ENCODE measurements at places on chromosomes 12 and 14. TPM values are rescaled to one million over a fixed set of nuclear protein-coding genes. Genes with fewer than 3 reads are reported as not detected.

ADCY4 gene
- total RNA-seq = 138 TPM

MBD6 gene
- total RNA-seq = 17.0 TPM

FIGNL2 gene
- total RNA-seq = 1.2 TPM

NEMF gene
- 74.0 TPM for total RNA-seq

FLVCR2 gene
- 15.8 TPM for total RNA-seq

EFS gene
- 0.17 TPM for total RNA-seq

IGF1 gene
- 1.0 TPM for total RNA-seq

SLC5A8 gene
- not detected for total RNA-seq

IRAK3 gene
- total RNA-seq = 19.2 TPM

SYT1 gene
- total RNA-seq = 9.7 TPM

CBLN3 gene
- 1.0 TPM for total RNA-seq

TESPA1 gene
- total RNA-seq = not detected

GARIN6 gene
- total RNA-seq = not detected

AQP5 gene
- 0.47 TPM for total RNA-seq

FAIM2 gene
- not detected for total RNA-seq

PMCH gene
- not detected for total RNA-seq

NANOG gene
- not detected for total RNA-seq

TOMM20L gene
- total RNA-seq = not detected

WIF1 gene
- total RNA-seq = not detected

DNA sequence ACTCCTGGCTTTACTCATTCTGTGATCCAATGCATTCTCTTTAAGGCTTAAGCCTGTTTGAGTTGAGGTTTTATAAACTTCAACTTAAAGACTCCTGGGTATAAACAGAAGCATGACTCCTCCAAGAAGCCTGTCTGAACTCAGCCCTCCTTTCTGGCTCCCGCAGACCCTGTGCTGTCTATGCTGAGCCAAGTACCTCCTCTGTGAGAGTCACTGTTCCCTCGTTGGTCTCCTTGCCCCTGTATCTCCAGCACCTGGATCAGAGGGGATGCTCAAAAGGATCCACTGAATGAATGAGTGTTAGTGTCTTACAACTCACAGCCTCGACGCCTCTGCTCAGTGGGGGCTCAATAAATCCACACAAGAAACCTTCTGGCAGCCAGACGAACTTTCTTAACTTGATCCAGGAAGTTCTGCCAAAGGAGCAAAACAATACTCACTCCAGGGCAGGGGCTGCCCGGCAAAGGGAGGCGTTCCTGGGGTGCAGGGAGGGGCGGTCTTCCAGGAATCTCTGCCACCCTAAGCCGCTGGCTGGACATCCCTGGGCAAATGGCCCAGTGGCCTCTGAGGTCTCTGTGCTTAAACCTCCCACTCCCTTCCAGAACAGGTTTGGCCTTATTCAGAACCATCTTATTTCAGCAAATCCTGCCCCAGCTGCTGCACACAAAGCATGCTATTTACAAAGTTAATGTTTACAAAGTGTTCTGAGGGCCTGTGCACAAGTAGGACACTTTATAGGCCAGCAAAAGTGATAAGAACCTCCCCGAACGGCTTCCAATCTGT is 32.9 kb downstream of the MAP1LC3B2 start:
- no peak for DNase-seq

DNA sequence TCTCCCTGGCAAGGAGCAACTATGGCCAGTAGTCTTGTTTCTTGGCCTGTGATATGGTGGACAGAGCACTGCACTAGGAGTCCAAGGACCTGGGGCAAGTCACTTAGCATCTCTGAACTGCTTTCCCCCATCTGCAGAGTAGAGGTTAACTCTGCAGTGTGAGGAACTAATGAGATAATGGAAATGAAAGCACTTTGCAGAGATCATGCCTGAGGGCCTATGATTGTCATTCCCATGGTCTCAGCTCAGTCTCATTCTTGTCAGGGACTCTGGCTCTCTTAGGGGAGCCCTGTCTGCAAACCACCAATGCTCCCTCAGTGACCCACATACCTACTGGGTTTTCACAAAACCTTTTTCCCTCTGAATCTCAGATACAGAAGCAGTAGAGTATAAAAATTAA is 6.5 kb upstream of the PNMA1 start:
- DNase-seq = no peak

DNA sequence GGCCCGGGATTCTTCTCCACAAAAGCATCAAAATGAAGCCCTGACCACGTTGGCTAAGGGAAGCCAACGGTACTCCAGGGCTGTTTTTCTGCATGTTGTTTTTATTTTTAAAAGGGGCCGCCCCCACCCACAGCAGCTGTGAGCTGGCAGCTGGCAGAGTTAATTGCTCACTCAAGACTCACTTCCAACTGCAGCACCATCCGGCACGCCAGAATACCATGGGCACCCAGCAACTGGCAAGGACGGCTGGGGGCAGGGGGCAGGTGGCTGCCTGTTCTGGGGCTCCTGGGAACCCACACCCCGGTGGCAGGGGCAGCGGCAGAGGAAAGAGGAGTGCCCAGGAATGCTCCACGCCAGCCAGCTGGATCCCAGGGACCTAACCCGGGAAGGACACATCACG is 44.3 kb downstream of the NCOR2 start:
- DNase-seq = peak; percentile 53

GRCh38 chr14:99604766-99605298 is 825 bp upstream of the CCDC85C start:
- DNase-seq = peak; percentile 63

DNA sequence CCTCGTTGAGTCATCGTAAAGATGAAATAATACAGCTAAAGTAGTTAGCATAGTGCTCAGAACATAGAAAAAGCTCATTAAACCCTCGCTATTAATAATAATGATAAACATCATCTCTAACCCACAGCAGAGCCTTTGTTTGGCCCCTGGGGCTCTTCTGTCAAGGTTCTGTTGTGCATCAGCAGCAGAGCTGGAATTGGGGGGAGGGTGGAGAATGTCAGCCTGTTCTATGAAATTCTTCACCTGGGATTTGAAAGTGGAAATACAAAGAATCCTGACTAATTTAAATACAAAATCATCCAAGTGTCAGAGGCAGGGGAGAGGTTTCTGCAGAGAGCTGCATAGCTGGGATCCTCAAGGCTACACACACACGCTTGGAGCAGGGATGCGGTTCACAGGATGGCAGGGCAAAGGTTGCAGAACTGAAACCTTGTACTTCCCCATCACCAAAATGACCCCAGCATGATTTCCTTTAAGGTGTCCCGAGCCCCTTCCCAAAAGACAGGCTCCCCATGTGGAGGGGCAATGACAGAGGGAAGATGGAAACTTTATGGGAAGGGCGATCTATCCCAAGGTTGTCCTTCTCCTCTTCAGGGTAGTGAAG is 71.8 kb downstream of the DAD1 start:
- no peak for DNase-seq

DNA sequence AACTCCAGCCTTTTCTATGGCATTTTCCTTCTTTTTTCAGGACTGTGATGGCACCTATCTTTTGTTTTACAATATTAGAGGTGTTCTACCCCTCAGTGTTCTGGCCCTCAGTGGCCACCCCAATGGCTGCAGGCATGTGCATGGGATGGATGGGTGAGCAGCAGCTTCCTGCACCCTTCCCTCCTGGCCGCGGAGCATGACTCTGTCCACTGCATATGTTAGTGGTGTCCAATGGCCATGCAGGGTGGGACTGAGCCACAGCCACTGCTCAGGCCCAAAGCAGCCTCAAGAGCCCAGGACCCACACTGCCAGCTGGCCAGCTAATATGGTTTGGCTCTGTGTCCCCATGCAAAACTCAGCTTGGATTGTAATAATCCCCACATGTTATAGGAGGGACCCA is 1032.3 kb upstream of the FBXO33 start:
- DNase-seq = no peak

- DNase-seq = no peak
Measured at GRCh38 chr12:3452348-3452747, 38.7 kb upstream of the PRMT8 start.

GRCh38 chr14:20772650-20773049 is 4.4 kb downstream of the EDDM3B start:
- no peak for DNase-seq

DNA sequence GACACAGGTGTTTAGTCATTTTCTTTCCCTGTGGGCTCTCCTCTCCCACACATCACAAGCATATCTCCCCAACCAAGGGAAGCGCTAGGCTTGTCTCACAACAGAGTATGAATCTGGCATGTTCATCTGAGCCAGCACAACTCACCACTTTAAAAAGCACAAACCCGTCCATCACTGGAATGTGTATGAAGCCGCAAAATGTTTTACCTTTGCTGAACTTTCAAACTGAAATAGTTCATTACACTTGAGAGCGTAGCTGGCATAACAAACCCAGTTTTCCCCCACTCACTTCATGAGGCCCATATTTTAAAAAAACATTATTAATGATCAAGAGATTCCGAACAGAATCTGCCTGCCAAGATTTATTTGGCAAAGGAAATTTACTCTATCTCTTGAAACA is 15.8 kb downstream of the NID2 start:
- DNase-seq = no peak

GRCh38 chr12:23948291-23948690 is 1.2 kb downstream of the SOX5 start:
- DNase-seq = no peak

DNA sequence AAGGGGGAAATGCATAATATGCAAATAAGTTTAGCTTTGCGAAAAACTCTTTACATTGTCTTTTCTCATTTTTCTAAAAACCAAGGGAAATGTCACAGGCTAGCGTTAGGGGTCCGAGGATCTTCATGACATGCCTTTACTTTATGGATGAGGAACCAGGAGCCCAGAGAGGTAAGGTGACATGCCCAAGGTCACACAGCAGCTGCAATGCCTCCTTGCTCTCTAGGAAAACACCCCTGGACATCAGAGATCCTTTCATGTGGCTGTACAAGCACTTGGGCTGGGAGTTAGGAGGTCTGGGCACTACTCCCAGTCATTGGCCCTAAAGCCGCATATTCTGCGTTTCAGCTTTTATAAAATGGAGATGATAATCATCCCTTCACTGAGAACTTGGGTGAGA is 741 bp downstream of the PROX2 start:
- DNase-seq = no peak

DNA sequence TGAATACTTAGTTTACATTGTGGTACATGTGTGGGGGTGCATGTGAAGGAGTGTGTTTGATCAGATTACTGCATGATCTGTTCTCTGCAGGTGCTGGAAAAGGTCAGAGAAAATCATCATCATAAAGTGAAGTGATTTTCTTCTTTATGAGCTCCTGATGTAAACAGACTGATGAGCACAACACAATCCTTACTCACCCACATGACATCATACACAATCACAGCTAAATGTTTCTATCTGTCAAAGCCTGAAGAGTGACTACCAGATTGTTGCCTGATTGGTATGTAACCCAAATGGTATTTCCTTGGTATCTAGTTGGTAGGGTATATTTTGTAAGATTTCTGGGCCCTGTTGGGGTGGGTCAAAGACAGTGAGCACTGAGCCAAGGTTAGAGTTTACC is 270.8 kb downstream of the FOXG1 start:
- DNase-seq = no peak

GRCh38 chr12:107027636-107028053 is 40.7 kb upstream of the MTERF2 start:
- peak; percentile 93 for DNase-seq

GRCh38 chr14:104280902-104281767 is 142.7 kb downstream of the KIF26A start:
- no peak for DNase-seq

DNA sequence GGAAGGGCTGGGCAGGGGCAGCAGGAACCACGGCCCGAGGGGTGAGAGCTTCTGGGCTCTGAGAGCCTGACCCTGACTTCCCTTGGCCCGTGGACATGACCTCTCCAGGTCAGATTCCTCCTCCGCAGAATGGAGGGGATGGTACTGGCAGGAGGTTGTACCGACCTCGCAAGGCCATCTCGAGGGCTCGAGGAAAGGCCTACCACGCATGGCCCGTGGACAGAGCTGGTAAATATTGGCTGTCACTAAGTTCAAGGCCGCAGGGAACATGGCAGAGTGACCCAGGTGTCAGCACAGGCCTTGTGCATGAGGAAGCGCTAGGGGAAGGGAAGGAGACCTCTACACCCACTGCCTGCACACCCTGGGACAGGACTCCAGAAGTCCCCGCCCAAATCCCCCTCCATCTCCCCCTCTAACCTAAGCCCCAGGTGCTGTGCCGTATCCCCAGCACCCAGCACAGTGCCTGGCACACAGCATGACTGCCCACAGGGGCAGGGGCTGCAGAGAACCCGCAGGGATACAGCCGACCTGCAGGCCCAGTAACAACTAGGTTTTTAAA is 54.9 kb upstream of the PPP2R5C start:
- no peak for DNase-seq

DNA sequence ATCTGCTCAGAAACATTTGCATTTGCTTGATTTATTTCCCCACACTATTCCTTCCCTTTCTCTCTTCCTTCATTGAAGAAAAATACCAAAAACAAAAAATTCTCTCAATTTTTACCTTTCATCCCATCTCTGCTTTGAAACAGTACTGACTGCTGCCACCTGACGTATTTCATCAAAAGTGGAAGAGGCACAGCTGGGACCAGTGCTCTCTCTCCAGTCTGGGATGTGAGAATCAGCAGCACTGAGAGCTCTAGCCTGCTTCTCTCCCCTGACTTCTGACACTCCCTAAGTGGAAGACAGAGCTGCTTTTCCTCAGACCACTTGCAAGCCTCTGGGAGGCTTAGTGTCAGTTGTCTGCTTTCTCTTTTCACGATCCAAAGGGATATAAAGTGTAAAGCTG is 36.9 kb downstream of the TTLL5 start:
- no peak for DNase-seq

GRCh38 chr12:16586350-16587109 is 19.4 kb downstream of the LMO3 start:
- no peak for DNase-seq

DNA sequence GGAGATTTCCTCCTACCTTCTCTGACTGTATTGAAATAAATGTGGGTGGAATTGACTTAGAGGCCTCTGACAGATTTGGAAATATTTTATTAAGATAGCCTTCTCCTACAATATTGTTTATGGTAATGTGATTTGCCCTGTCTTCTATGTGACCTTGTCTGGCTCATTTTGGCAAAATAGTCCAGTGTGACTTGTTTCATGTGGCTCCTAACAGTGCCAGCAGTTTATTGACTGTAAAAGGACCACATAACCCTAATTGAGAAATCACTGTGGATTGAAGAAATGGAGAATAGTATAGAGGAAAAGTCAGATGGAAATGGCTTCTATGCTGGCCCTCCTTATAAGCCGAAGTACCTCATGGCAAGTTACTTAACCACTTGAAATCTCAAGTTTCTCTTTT is 170.9 kb upstream of the PTPRQ start:
- no peak for DNase-seq

DNA sequence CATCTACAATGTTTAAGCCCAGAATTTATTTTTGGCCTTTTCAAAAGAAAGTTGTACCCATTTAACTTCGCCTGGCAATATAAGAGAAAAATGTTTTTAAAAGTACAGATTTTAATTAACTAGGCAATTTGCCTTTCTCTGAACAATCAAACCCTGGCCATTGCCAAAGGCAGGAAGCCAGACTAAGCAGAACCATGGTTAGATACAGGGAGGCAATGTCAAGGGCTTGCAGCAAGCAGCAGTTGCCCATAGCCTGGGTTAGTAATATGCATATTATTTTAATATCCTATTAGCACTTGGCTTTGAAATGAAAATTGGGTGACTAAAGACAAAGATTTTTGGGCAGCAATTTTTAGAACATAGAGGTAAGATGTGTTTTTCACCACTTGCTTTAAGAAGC is 51.1 kb upstream of the FRMD6 start:
- DNase-seq = no peak

- DNase-seq = no peak
Measured at GRCh38 chr14:90717916-90718315, 98.3 kb downstream of the TTC7B start.
